Dorsolateral prefrontal cortex (tissue), 122 donors: ENCODE measurements at places on chromosomes 6 and 20.

DNA sequence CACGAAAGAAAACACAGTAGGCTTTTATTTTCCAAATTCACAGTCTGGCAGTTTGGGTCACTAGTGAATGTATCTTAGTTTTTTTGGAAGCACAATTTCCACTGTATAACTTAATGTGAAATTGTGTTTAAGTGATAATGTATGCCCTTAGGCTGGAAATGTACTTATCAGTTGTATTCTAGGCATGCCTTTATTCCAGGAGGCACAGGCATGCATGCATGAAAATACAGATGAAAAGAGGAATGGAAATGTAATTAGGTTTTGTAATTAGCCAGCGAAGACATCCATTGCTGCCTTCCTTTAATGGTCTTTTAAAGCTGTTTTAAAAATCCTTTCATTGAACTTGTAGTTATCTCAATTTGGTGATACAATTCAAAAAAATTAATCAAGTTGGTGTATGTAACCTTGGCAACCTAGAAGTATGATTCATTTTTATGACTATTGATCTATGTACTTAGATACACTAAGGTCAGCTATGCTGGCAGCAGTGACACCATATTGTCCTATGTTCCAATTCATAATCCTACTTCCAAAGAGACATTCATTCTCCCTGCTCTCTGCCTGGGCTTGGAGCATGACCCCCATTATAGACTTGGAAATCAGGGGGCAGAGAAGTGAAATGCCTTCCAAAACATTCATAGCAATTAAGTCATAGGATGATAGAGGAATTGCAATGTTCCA is 73.1 kb downstream of the SNAP25 start:
- DNase-seq: no peak

DNA sequence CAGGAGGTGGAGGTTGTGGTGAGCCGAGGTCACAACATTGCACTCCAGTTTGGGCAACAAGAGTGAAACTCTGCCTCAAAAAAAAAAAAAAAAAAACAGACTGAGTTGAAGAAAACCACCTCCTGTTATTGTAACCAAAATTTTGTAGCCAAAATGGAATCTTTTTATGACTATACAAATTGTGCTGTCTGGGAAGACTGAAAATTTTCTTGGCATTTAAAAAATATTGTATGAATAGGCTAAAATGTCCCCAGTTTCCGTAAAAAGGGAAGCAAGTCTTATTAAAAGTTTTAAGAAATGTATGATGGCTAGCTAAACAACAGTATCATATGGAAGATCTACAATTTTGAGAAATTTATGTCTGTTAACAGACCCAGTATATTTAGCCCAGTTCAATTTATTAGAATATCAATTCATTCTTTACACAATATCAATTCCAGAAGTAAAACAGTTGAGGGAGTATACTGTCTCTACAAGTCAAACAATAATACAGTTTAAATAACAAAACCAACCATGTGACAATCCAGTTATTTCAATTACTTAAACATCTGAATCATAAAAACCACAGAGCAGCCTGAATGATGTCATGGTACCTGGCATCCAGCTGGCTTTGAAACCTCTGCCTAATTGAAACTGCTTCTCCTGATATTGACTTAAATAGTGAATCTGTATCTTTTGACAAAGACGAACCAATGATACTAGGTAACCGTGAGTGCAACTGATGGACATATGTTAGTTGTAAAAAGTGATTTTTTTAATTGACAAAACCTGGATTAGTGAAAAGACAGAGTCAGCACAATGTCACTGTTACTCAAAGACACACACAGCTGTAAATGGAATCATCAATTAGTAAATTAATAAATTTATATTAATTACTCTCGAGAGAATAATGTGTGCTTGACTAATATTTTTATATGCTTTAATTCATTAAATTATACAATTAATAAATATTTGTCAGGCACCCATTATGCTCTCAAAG is 166.6 kb upstream of the MARCKS start:
- DNase-seq: no peak

DNA sequence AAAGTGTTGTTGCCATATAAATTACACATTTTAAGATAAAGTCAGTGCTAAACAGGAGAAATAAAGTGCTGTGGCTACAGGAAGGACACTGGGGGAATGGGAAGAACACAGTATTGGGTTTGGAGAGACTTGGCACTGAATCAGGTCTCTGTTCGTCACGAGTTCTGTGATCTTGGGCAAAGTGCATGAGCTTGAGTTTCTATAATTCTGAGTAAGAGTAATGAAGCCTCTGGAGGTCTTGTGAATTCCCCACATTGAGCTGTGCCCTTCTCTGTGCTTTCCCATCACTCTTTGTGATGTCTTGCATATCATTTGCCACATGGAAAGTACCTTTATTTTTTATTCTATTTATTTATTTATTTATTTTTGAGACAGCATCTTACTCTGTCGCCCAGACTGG is 16.8 kb upstream of the EEF1A1 start:
- no peak for DNase-seq

GRCh38 chr6:170383466-170384035 is 77.0 kb downstream of the FAM120B start:
- no peak for DNase-seq

DNA sequence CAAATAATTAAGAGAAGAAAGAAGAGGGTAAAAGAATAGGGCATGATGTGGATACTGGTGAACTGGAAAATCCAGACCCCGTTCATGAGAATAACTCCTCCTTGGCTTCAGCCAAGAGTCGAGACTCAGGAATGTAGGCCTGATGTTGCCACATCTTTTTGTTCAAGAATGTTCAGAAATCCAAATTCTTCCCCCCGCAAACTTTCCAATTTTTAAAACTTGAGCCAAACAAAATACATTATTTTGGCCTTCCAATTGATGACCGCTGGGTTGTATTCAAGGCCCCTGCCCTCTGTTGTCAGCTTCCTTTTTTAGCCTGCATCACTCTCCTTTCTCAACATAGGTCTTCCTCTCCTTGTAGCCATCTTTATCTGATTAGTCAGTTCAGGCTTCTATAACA is 106.1 kb downstream of the TNFAIP3 start:
- no peak for DNase-seq

- no peak for DNase-seq
Observed at GRCh38 chr20:35952480-35953386, 1.6 kb downstream of the SCAND1 start.
